BJ (cell line): ENCODE measurements at places on chromosomes 11 and 22.
A peak's percentile ranks its signal among the peaks of the same experiment; 100 is the strongest.

- no peak for DNase-seq
Observed at GRCh38 chr11:71997594-71997993, 1.1 kb upstream of the IL18BP start.

- no peak for DNase-seq
Observed at GRCh38 chr11:46249103-46249937, 28.1 kb upstream of the CREB3L1 start.

DNA sequence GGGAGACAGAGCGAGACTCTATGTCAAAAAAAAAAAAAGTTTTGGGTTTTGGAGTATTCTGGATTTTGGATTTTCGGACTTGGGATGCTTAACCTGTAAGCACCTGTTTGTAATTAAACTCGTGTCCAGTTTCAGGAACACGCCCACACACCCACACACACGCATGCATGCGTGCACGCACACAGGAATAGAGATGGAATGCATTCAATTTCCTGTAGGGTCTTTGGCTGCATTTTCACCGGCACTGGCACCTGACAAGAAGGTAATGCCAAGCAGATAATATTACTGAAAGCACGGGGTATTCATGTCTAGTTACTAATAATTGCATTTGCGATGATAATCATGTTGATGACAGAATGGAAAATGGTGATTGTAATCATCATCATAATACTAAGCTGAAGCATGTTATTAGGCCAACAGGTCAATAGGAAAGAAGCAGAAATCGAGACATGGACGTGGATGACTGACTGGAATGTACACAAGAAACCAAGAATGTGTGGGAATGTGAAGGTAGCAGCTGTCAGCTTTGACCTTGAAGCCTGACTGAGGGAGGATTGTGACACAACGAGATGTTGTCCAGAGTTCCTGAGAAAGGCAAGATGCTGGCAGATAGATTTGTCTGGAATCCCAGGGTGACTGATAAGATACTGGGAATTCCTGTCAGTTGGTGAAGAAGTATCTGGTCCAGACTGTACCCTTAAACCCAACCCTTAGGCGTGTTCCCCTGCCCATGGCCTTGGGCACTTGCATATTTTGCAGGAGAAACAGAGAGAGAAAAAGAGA lies 108.6 kb downstream of the SYN3 start:
- DNase-seq: no peak

DNA sequence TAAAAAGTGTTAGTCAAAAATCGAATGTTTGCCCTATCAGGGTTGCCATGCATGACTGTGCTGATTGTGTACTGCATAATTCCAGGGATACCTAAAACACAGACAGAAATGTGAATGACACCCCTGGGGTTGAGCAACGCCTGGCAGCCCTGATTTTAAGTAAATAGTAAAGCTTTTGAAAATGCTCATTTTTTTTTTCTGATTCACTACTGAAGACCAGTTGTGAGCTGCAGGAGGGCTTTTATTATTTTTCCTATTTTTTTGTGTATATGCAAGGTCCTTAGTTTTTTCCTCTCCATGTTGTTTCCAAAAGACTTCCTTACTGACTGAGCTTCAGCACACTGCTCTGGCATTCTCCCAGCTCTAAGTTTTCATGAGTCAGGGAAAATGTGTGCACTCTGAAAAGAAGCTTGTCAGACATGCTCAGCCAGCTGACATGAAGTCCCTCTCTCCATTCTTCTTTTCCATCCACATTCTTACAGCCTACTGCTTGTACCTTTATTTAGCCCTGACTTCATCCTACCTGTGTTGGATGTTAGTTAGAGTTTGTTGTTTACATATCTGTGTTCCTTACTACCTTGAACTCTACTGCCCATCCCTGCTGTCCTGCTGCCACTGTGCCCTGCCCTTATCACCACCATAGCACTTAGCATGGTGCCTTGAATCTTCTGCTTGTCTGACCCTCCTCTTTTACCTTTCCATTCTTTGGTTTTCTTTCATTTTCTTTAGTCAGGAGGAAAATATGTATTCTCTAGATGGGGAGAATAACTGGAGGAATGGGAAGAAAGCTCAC lies 79.5 kb downstream of the HORMAD2 start:
- peak; percentile 7 for DNase-seq

- DNase-seq: no peak
Observed at GRCh38 chr22:29098296-29098695, 25.5 kb downstream of the KREMEN1 start.

GRCh38 chr11:116973270-116973669 lies 125.0 kb downstream of the SIK3 start:
- no peak for DNase-seq

GRCh38 chr11:125155100-125155444 lies 9.5 kb upstream of the PKNOX2 start:
- DNase-seq: no peak

DNA sequence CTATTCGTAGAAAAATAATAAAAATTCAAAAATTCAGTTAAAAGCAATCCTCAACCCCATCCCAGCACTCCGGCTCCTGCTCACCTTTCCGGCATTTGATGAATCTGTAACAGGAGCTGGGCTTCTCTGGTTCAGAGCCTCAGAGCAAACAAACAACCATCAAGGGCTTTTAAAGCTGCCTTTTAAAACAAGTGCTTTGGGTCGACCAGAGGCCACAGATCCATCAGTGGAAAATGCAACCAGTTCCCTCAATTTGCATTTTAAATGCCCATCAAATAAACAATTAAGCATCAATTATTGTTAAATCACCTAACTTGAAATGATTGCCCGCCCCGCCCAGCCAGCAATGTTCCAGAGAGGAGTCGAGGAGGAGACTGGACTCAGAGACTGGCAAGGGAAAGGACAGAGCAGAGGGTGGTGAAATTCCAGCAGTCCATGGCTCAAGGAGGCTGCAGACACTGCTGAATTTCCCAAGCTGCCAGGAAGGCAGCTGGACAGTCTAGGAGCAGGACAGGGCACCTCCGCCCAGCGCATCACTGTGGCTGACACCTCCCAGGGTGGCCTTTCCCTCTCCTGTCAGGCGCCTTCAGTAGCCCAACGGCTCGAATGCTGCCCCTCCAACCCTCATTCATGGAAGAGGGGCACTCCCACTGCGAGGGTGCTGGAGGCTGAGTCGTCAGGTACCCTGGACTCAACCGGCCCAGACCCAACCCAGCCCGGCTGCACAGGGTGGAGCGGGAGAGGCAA lies 7.5 kb downstream of the FXYD6 start:
- no peak for DNase-seq

DNA sequence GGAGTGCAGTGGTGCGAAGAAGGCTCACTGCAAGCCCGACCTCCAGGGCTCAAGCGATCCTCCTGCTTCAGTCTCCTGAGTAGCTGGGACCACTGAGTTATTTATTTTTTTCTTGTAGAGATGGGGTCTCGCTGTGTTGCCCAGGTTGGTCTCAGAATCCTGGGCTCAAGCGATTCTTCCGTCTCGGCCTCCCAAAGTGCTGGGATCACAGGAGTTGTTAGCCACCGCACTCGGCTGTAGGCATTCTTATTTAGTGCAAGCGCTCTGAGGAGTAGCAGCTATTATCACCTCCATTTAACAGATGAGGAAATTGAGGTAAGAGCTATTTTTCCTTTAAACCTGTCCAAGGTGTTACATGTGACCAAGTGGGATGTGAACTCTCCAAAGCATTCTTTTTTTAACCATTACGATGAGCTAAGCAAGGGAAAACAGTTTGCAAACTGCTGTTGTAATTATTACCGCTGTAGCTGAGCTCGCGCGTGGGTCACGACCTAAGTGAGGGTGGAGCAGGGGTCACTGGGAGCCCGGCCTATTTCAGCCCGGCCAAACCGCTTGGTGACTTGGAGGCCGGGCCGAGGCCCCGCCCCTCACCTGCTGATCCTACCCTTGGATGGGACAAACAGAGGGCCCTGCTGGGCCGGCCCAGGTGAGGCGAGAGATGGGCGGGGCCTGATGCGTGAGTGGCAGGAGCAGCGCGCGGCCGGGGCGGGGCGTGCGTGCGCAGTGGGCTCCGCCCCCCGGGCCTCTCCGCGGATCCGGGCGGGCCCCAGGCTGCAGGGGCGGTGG lies 449 bp upstream of the KREMEN1 start:
- DNase-seq: no peak

- DNase-seq: no peak
Observed at GRCh38 chr11:94595076-94595475, 27.9 kb downstream of the PIWIL4 start.

GRCh38 chr11:69095300-69095699 lies 46.6 kb downstream of the TPCN2 start:
- DNase-seq: no peak

- no peak for DNase-seq
Observed at GRCh38 chr22:23220485-23221350, 40.4 kb downstream of the BCR start.

GRCh38 chr11:44538375-44539054 lies 26.9 kb upstream of the CD82 start:
- no peak for DNase-seq

GRCh38 chr22:17842386-17842785 lies 68.1 kb upstream of the BID start:
- no peak for DNase-seq

GRCh38 chr11:60314635-60315321 lies 12.3 kb upstream of the MS4A6E start:
- no peak for DNase-seq

DNA sequence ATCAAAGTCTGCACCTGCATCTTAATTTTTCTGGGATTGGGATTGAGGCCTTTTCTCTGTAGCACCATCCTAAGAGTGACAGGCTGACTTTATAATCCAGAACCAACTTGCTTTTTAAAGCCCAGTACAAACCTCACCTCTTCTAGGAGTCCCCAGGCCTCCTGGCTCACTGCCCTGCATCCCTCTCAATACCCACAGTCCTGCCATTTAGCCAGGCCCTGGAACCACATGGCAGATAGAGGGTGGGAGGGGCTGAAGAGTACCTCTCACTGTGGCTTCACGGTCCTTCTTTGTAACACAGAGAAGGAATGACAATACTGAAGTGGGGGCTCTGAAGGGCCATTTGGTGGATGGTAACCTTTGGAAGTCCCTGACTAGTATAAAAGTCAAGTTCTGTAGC lies 63.5 kb upstream of the PHOX2A start:
- no peak for DNase-seq

GRCh38 chr11:30468881-30469280 lies 117.3 kb downstream of the MPPED2 start:
- no peak for DNase-seq

DNA sequence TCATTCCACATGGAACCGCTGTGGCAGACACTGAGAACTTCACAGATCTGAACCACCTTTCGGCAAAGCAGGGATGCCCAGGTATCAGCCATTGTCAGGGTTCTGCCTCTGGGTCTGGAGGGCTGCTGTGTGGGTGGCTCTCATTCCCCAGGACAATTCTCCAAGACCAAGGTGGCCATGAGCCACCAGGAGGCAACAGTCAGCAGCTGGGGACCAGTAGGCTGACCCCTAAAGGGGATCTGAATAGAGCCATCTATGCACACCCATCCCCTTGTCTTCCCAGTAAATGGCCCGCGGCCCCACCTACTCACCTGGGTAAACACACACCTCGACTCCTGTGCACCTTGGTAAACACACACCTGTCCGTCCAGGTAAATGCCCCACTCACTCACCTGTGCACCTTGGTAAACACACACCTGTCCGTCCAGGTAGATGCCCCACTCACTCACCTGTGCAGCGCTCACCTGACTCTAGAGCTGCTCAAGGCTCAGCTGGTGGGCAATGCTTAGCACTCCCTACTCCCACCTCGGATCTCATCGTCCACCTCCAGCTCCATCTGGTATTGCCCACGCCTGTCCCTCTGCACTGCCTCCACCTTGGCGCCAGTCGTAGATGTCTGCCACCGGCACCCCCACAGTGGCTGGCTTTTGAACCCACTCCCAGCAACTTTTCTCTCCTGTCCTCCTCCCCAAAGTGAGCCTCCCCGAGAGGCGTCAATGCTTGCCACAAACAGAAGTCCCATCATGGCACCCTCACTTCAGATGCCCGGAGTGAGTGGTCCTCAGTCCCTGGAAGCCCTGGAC lies 10.2 kb downstream of the SLC25A1 start:
- no peak for DNase-seq
